ENCODE measurements at places on chromosomes 11 and 22.

DNA sequence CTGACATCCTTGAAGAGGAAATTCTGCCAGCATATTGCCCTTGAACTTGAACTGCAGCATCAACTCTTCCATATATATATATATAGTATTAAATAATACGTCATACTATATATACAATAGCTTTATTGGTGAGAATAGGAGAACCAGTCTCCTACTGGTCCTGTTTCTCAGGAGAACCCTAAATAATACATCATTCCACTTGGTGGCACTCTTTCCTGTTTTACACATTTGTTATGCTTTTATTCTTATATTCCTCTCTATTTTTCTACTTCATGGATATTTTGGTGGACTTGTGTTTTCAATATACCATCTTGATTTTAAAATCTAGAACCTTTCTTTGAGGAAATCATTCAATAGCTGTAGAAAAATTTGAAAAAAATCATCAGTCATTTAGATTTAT, 193.3 kb downstream of the TRPC6 start:
- peak; percentile 14 for DNase-seq

GRCh38 chr22:47593911-47594311, 831.5 kb downstream of the TBC1D22A start:
- no peak for DNase-seq

- DNase-seq, result no peak
Observed at GRCh38 chr22:43843783-43844530, 18.4 kb downstream of the SULT4A1 start.

DNA sequence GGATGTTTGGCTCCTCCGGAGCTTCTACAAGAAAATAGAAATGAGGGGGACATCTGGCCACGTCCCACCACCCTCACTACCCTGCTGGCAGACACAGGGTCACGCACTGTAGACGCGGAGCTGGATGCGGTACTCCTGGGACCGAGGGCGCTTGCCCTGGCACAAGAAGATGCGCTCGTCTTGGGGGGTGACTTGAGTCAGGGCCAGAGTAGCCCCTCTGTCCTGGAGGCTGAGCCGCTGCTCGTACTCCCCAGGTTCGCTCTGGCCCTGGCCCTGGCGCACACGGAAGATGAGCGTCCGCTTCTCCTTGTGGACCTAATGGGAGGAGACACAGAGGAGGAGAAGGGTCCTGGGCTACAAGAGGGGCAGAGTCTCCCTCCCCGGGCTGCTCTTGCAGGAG, 2.2 kb downstream of the MCAM start:
- DNase-seq, result no peak

- no peak for DNase-seq
Observed at GRCh38 chr11:16609769-16610168, 128.7 kb upstream of the C11orf58 start.

DNA sequence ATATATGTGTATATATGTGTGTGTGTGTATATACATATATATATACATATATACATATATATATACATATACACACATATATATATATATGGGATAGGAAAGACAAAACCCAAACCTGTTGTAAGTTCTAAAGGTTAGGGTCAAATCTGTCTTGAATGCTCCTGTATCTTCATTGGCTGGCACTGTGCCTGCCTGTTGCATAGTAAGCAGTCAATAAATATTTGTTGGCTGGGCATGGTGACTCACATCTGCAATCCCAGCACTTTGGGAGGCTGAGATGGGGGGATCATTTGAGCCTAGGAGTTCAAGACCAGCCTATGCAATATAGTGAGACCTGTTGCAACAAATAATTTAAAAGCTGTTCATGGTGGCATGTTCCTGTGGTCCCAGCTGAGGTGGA, 205.4 kb downstream of the DBX1 start:
- DNase-seq, result no peak

DNA sequence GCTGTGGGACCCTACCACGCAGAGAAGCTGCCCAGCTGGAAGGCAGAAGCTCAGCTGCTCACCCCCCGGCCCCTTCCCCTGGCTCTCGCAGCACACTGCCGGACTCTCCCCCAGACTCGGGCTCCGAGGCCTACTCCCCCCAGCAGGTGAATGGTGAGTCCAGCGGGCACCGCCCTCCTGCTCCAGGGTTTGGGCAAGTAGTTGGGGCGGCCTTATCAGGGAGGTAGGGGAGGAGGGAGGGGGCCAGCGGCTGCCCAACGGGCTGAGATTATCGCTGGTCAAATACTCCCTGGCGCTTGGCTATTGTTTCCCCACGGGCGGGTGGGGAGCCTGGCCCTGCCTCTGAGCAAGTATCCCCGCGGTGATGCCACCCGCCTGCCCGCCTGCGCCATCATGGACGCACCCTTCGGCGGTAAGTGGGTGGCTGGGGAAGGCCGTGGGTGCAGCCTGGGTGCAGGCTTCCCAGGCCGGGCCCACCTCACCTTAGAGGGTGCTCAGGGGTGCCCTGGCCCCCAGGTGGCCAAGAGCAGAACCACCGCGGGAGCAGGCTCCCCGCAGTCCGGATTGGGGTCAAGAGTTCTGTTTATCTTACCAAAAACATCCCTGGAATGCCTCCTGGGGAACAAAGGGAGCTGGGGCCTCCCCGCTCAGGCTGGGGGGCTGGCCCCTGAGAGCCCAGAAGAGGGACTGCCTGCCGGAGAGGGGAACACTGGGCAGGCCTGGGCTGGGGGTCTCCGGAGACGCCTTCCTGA, 16.9 kb downstream of the MYRF start:
- no peak for DNase-seq

DNA sequence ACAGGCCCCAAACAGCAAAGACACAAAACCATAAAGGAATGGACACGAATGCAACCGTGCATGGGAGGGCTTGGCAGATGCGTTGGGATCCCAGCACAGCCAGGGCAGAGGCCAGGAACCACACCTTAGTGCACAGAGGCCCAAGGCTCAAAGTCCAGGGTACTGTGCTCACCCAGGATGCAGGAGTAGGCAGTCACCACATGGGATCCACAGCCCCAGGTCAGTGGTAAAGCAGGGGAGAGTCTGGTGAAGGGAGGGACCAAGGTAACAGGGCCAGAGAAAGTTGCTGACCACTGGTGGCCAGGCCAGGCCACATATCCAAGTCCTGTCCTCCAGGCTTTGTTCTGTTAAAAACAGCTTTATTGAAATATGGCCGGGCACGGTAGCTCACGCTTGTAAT, 6.5 kb upstream of the CERK start:
- DNase-seq, result no peak

DNA sequence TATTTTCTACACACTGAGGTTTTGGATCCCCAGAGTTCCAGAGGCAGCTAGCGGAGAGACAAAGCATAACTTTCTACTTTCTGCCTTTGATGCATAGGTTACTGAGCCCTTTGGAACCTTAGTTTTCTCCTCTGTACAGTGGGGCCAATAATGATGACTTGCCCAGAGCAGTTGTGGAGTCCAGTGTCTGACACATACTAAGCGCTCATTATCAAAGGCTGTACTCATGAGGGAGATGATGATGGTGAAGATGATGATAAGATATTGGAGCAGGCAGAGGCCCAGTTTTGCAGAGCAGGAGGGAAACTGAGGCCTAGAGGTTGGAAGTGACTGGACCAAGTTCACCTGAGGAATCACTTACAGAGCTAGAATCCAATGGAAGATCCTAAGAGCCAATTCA, 458.0 kb downstream of the MIAT start:
- no peak for DNase-seq

GRCh38 chr11:112670806-112671570, 290.2 kb upstream of the NCAM1 start:
- no peak for DNase-seq

DNA sequence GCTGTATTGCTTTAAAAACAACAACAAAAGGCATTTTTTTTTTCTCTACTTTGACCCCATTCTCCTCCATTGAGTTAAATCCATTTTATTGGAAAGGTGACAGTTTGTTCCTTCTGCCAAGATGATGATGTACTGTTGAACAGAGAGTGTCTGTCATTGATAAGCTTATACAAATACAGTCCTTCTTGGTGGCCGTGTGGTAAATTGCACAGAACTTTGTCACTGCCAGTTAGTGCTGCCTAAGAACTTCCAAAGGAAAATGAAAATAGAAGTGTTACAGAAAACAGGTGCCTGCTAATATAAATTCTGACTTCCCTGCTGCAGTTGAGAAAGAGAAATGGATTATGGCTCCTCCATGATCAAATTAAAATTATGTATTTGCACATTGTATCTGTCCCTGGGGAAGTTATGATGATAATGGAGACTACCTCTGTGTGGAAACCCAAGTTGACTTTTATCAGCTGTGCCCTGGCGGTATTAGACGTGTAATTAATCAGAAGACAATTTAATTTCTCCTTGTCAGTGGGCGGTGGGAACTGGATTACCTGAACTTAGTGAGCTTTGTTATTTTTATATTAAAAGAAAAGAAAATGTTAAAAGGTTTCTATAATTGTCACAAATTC, 546.7 kb downstream of the CNTN5 start:
- no peak for DNase-seq

- DNase-seq, result no peak
Observed at GRCh38 chr22:23012081-23012622, 58.2 kb upstream of the GNAZ start.

- no peak for DNase-seq
Observed at GRCh38 chr22:31046539-31047226, 34.4 kb upstream of the SMTN start.

GRCh38 chr22:21569459-21570170, 2.1 kb downstream of the UBE2L3 start:
- DNase-seq, result no peak

- DNase-seq, result no peak
Observed at GRCh38 chr22:49446759-49447710, 380.6 kb downstream of the BRD1 start.

All from SK-MEL-5 (cell line).